ENCODE measurements at places on chromosomes 12 and 14. TPM values are rescaled to one million over a fixed set of nuclear protein-coding genes. Genes with fewer than 3 reads are reported as not detected.

The SMCO3 gene
- total RNA-seq = not detected

The GUCY2C gene
- total RNA-seq = not detected

The POLE2 gene
- 1.1 TPM for total RNA-seq

The MARS1 gene
- 86.9 TPM for total RNA-seq

The DIO2 gene
- 5.6 TPM for total RNA-seq

The NAB2 gene
- 19.7 TPM for total RNA-seq

The KCNA1 gene
- total RNA-seq = 1.1 TPM

The BEGAIN gene
- total RNA-seq = 1.8 TPM

The LAG3 gene
- 1.4 TPM for total RNA-seq

The KRT74 gene
- not detected for total RNA-seq

The CD163L1 gene
- 1.7 TPM for total RNA-seq

The ARHGAP5 gene
- 103 TPM for total RNA-seq

Data from subcutaneous adipose tissue (tissue), 4 donors.